Esophagus squamous epithelium (tissue), 5 donors: ENCODE measurements at places on chromosomes 6 and 20. TPM values are rescaled to one million over a fixed set of nuclear protein-coding genes. Genes with fewer than 3 reads are reported as not detected.

GRCh38 chr6:57173056-57173885, 1.1 kb downstream of the BAG2 start:
- no peak for DNase-seq

- DNase-seq = no peak
Measured at GRCh38 chr6:150016324-150017185, 8.8 kb downstream of the RAET1L start.

DNA sequence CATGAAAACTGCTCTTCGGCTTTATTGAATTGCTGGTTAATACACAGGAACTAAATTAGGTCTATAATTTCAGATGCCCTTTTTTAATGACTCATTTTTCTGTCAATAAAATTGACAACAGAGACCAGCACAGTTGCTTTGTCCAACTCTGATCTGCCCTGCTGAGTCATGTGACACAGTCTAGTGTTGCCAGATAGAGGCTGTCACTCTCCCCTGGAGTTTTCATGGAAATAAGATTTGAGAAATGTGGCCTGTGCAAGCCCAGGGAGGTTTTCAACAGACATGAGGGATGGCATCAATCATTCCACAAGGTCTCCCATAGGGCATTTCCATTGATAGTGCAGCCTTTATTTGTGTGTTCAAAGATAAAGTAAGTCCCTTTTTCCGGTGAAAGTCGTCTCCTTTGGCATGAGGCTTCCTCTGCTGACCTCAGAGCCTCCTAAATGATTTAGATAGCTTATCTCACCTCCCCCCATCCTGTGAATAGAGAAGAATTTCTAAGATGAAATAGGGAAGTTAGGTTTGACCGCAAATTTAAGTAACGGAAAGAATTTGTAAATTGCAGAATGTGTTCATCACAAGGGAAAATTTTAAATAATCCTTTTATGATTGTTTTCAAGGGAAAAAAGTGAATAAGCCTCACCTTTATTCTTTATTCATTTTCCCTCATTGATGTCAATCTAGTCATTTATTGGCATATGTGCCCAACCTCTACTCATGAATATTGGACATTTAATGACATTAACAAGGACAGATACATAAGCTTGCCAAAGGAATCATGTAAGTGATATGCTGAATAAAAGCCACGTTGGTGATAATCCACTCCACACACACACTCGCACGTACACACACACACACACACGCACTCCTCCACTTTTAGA, 277.7 kb downstream of the ADGB start:
- DNase-seq = no peak

DNA sequence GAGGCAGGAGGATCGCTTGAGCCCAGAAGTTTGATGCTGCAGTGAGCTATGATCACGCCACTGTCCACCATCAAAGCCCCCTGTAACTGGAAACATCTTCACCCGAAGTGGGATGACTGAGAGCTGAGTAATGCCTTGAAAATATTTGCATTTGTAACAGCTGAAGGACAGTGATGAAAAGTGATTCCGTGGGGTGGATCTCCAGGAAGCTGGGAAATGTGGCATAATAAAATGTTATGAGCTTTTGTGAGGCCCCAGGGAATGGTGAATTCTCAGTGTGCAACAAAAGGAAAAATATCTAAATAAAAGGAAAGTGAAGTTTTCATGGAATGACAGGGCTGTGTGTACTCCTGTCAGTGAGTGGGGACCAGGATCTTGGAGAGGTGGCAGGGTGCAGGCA, 92.0 kb downstream of the JAG1 start:
- no peak for DNase-seq

GRCh38 chr20:56422076-56422823, 10.2 kb downstream of the CASS4 start:
- DNase-seq = no peak

GRCh38 chr20:63894358-63895201, at the start of gene DNAJC5:
Gene DNAJC5 (plus strand): TSS chr20:63895126. CDS start chr20:63928346, 33,220 bp downstream.
- peak; percentile 63 for DNase-seq

DNA sequence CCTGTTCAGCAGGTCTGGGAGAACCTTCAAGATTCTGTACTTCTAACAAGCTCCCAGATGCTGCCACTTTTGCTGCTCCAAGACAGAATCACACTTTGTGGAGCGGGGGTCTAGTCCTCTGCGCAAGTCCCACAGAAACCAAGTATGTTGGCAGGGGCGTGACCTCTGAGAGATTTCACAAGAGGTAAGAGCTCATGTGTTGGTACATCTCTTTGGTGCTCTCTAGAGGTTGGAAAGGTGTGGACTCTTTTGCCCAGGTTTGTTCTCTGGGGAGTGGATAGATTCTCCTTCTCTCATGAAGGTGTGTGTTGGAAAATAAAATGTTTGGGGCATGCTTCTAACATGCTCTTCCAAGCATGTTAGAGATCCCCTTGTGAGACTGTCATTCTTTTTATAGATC, 340.9 kb upstream of the IRAK1BP1 start:
- no peak for DNase-seq

- DNase-seq = no peak
Measured at GRCh38 chr6:81743649-81744048, 8.8 kb downstream of the TENT5A start.

- no peak for DNase-seq
Measured at GRCh38 chr6:50539447-50539846, 173.9 kb upstream of the TFAP2D start.

DNA sequence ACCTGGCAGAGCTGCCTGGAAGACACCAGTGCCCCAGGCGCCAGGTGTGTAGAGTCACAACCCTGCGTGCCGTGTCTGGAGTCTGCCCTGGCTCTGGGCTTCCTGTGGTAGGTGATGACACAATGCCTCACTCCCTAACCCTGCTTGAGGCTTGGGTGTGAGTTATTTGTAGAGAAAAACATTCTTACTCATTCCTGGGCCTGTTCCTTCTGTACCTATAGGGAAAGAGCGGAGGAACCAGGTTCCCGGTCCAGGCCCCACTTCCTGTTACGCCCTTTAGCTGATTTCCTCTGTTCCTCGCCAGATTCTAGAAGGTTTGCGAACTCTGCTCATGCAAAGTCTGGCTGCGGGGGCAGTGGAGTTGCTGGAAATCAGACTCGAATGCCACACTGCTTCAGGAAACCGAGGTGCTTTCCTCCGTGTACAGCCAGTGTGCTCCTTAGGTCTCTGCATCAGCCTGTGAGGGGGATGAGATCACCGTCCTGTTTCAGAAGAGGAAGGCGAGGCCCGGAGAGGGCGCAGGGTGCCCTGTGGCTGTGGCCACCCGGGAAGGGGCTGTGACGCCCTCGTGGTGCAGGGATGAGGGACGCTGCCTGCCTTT, 67.1 kb upstream of the DUSP22 start:
- no peak for DNase-seq

DNA sequence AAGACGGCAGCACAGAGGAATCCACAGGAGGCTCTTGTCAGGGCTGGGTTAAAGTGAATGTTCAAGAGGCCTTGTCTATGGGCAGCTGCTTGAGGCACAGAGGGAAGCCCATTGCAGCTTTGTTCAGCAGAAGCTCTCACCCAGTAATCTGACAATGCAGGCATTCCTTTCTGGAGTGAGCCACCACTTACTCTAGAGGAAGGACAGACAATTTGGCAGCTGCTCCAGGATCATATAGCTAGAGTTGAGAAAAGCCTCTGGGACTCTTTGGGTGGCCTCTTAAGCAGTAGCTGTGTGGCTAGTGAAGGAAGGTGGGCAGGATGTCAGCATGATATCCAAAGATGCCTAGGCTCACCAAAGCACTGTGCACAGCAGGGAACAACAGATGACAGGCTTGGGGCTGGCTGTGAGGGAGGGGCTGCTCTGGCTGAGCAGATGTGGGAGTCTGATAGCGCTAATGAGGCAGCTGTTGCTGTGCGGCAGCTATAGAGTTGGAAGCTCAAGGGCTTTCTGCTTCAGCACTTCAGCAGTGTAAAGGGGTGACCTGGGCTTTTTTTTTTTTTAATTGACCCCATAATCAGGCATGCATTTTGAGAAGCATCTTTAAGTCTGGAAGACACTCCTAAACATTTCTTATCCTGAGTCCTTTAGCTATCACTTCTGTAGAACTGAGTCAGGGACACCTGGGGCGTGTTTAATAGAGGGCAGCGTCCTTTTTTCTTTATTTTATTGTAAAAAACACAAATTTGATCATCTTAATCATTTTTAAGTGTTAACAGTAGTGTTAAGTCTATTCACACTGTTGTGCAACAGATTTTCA, 27.2 kb downstream of the CMTR1 start:
- DNase-seq = no peak

- no peak for DNase-seq
Measured at GRCh38 chr6:3561725-3562124, 104.9 kb upstream of the SLC22A23 start.

GRCh38 chr6:88380083-88380482, 213.9 kb upstream of the CNR1 start:
- DNase-seq = no peak

GRCh38 chr20:59006864-59007664, at the start of gene CTSZ:
Gene CTSZ (minus strand): TSS chr20:59007254. CDS start chr20:59007128, 126 bp downstream.
- no peak for DNase-seq

GRCh38 chr6:36851149-36851614, 11.9 kb upstream of the CPNE5 start:
- no peak for DNase-seq

GRCh38 chr6:5278047-5278446, 16.7 kb downstream of the FARS2 start:
- DNase-seq = no peak

GRCh38 chr20:46787991-46788762, 78.7 kb downstream of the SLC2A10 start:
- DNase-seq = no peak

DNA sequence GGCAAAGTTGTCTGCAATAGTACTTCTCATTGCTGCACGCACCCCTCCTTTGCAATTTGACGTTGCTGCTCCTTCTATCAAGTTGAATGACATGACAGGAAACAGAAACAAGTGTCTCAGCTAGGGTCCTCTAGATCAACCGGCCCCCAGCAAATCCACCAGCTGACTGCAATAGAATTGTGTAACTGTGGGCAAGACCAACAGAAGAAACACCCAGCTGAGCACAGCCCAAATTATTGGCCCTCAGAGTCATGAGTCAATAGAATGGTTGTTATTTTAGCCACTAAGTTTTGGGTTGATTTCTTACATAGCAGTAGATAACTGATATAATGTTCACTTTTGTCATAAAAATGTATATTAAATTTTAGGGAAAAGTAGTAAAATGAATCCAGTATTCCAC, 202.7 kb downstream of the MAFB start:
- no peak for DNase-seq

The MAS1 gene
- total RNA-seq = not detected

The MCHR2 gene
- total RNA-seq = not detected

The ARFGEF2 gene
- 37.0 TPM for total RNA-seq

The GSTA3 gene
- total RNA-seq = not detected

The SCRT2 gene
- total RNA-seq = not detected

The CD93 gene
- total RNA-seq = 22.3 TPM

The TBXT gene
- not detected for total RNA-seq

The RRAGD gene
- total RNA-seq = 67.1 TPM

The CLVS2 gene
- not detected for total RNA-seq

The MRAP2 gene
- total RNA-seq = 1.7 TPM

The XKR7 gene
- total RNA-seq = not detected

The MARCKS gene
- total RNA-seq = 60.5 TPM
